Activated naive CD4-positive, alpha-beta T cell (primary cell): ENCODE measurements at places on chromosomes 1 and 21.

DNA sequence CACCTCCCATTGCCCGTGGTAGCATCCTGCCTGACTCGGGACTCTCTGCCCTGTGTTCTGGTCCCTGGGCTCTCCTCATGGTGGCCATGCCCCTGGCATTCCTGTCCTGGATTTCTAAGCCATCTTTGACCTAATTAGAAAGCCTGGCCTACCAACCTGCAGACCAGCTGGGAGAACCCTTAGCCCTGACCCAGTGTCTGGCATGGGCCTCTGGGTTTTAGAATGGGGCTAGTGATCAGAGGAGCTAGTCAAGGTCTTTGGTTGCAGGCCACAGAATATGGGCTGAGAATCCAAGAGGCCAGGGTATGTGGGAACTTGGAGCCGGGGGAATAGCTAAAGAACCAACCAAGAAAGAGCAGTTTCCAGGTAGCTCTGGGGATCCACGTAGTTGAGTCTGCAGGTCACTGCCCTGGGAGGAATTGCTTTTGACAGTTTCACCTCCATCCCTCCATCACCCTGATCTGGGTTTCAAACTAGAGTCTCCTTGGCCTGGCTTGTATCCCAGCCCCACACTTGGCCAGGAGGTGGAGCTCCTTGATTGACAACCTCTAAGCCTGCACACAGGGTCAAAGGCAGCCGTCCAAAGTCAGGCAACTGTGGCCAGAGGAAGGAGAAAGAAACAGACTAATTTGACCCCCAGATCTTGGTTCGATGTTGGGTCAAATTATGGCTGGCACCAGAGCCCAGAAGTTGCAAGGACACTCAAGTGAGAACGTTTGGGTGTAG is 54.7 kb upstream of the ABCG1 start:
- DNase-seq = no peak

DNA sequence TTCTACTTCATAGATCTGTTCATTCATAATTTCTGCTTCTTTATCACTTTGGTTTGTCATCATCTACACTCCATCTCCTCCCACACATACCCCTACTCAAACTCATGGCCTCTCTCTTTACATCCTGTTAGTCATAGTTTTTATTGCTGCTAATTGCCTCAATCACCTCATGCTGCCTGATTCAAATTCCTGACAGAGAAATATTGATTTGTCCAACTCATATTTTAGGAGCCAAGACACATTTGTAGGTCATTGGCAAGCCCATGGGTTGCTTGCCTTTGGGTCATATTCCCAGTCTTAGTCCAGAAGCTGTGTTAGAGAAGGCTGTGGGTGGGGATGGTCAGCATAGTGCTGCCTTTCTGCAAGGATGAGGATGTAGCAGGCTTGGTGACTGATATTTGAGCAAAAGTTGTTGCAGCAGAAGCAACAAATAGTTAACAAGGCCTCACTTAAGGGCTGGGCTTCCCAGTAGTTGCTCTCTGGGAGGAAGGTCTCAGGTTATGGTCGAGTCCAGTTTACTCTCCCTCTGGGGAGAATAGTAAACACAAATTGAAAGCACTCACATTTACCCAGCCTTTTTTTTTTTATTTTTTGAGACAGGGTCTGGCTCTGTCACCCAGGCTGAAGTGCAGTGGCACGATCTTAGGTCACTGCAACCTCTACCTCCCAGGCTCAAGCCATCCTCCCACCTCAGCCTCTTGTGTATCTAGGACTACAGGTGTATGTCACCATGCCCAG is 22.4 kb upstream of the EPS15 start:
- DNase-seq = no peak

DNA sequence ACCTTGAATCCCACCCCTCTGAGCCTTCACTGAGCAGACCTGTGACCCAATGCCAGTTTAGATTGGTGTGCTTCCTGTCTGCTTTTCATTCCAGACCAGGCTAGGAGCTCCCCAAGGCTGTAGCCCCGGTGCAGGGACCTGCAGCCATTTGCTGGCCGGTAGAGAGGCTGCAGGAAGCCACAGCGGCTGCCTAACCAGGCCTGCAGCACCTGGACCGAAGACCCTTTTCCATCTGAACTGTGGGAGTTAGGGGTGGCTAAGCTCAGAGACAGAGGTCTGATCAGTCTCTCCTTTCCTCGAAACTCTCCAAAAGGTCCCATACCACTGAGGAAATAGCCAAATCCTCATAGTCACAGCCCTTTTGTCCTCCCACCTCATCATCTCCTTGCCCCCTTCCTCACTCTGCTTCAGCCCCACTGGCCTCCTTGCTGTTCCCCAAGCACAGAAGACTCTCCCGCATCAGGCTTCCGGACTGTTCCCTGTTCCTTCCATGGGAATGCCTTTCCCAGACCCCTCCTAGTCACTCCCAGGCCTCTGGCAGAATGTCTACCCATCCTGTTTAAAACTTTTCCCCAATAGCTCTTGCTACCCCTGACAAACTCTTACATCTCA is 674 bp upstream of the TTC4 start:
- DNase-seq = no peak

DNA sequence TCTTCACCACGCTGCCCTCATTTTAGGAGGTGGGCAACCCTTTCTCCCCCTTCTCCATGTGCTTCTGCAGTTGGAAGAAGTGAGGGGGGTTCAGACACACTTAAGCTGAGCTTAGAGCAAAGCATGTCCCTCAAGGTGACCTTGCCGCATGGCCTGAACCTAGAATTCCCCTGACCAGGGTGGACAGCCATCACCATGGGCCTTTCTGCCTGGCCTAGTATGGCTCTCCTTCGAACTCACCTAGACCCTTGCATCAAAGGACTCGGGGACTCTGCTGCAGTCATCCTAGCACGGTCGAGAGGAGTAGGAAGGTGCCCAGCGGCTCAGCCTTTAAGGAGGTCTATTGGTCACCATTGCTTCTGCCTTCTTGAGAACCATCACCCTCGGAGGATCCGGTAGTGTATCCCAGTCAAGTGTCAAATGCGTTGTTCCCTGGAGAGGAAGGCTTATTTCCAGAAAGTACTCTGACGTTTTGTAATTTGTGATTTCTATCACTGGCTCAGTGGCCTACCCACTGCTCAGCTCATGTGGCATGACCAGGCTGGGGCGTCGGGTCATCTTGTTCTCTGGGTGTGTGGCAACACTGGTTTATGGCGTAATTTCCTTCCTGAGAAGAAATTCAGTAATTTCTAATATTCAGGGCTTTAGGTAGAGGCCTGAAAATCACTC is at the start of gene KCNE1:
TSS of gene KCNE1 (minus strand) at position 424 of the 669 bp plus-strand sequence. CDS start 62,576 bp downstream, outside the sequence.
- no peak for DNase-seq

GRCh38 chr1:41487126-41488039 is 2.9 kb upstream of the EDN2 start:
- no peak for DNase-seq

DNA sequence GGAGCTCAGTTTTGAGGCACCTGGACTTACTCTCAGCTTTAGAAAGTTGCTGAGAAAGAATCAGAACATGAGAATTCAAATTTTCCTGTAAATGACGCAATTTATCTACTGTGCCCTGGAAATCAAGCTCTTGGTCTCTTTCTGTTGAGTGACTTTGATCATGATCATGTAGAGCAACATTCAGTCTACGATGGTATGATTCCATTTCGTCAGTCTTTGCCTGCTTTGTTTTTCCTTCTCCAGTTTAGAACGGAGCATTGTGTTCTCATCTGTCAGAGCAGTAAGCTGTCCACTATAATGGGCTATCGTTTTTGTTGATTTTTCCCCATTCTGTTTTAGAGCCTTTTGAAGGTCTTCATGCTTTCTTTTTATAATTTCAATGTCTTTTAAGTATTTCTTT is 20.7 kb downstream of the SFT2D2 start:
- no peak for DNase-seq

DNA sequence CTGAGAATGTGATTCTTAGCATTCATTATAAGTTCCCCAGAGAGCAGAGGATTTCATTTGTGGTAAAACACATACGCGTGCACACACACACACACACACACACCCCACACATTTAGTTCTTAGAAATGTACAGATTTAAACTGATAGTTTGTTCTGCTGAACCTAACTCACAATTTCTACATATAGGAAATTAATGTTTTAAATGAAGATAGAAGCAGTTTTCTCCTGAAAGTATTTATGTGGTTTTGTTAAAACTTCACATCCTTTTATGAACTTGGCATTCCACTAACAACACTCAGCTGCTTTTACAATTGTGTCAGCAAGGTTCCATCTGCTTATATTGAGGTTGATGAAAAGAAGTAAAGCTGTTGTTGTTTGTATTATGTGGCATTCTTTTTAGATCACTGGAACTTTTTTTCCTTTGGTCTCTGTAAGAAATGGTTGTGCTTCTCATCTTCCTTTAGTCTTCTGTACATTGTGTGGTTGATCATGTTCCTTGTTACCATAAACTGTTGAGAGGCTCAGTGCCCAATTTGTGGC is 41.6 kb downstream of the AK4 start:
- DNase-seq = no peak

- no peak for DNase-seq
Measured at GRCh38 chr1:66223681-66224080, 310.3 kb upstream of the SGIP1 start.

DNA sequence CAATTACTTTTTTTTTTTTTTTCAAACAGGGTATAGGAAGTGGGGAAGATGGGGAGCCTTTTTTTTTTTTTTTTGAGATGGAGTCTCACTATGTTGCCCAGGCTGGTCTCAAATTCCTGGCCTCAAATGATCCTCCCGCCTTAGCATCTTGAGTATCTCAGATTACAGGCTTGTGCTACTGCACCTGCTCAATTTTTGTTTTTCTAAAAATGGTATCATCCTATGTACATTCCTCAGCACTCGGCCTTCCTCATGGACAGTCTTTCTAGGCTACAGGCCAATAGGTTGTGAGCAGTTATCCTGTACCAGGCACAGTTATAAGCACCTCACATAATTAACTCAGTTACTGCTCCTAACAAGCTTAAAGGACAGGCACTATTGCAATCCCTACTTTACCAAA is 132.1 kb upstream of the EDN2 start:
- DNase-seq = no peak
